ENCODE measurements at places on chromosomes 16 and 17. TPM values are rescaled to one million over a fixed set of nuclear protein-coding genes. Genes with fewer than 3 reads are reported as not detected.

GGT6 gene
- not detected for total RNA-seq

NGFR gene
- 1.6 TPM for total RNA-seq

KRTAP2-1 gene
- total RNA-seq, result not detected

NXN gene
- 68.4 TPM for total RNA-seq

GSG1L gene
- not detected for total RNA-seq

HLF gene
- total RNA-seq, result 19.8 TPM

ARL17A gene
- total RNA-seq, result 39.4 TPM

HID1 gene
- total RNA-seq, result 30.4 TPM

CBLN1 gene
- not detected for total RNA-seq

AANAT gene
- total RNA-seq, result not detected

KRTAP9-2 gene
- not detected for total RNA-seq

MYOCD gene
- 2.6 TPM for total RNA-seq

GRCh38 chr17:39667945-39668924 is at the start of gene PNMT:
Gene PNMT (plus strand): TSS chr17:39668453. CDS start chr17:39668476, 23 bp downstream.
- peaks cover 7% of the 10 kb centered on the region for H3K4me1 ChIP-seq
- no peaks in the 10 kb centered on the region for H3K36me3 ChIP-seq
- peak; percentile 85 for DNase-seq
- peak within 1 kb of the TSS; percentile 32 for H3K4me3 ChIP-seq
- H3K27ac ChIP-seq, result no peak within 1 kb of the TSS
- no peaks in the 10 kb centered on the region for H3K27me3 ChIP-seq

DNA sequence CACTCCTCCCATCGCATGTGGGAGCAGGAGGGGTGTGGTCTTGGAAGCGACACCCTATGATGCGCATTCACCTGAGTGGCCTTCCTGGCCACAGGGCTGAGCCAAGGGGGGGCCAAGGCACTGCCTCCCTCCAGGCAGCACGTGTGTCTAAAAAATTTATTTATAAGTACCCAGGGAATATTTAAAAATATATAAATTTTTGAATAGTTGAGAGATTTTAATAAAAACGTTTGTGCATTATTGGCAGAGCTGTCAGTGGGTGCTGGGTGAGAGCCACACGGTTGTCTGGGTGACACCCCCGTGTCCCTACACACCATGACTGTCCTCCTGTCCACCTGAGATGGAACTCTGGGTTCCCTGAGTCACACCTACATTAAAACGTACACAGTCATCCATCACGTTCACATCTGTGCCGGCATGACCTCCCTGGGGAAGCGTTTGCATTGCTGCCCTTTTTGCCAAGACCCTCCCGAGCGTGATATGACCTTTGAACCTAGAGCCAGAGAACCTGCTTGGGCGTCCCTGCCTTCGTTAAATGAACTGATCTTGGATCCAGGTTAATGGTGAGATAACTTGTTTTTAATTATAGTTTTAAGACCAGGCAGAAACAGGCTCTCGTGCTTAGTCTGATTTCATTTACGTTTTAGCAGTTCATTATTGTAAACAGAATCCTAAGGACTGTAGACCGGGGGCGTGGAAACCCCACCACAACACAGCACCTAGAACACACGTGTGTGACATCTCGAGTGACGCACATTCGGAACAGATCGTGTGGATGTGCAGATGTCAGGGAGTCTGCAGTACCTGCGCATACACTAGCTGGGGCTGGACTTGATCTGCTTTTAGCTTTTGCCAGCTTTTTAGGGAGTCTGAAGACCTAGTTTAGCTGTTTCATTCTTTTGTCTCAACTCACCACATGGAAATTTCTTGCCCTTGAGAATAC is 192.8 kb upstream of the CHMP6 start:
- no peaks in the 10 kb centered on the region for H3K27me3 ChIP-seq
- H3K36me3 ChIP-seq, result peaks cover 1% of the 10 kb centered on the region
- no peak overlapping the region for H3K27ac ChIP-seq
- H3K4me3 ChIP-seq, result no peak overlapping the region
- no peak for DNase-seq
- H3K4me1 ChIP-seq, result no peaks in the 10 kb centered on the region

DNA sequence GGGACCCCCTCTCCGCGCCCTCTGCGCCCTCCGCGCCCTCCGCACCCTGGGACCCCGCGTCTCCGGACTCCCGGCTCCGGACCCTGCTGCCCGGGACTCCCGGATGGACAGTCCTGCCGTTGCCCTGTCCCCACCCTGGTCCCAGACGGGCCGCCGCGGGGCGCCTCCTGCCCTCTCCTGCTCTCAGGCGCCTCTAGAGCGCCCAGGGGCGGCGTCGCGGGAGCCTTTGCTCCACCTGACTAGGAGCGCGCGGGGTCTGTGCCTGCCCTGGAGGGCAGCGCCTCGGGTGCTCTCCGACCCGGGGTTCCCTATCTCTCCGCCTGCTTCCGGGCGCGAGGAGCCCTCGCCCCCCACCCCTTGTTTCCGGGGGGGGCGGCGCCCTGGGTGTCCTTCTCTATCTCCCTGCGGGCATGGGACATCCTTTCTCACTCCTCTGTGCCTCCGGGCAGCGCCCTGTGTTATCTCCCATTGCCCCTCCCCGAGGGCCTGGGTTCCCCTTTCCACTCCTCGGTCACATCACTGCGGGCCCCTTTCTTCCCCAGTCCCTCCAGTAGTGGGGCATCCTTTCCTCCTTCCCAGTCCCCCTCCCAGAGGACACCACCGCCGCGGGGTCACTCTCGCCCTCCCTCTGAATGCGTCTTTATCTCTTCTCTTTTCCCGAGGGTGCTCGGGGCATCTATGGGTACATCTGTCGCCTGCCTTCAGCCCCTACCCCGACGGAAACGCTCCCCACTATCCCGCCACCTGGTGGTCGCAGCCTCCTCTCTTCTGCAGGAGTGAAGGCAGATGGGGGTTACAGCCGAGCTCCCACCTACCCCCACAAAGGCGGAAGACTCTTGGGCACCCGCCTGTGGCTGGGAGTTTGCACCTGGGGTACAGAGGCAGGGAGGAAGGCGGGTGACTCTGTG is 875 bp downstream of the PRKCB start:
- no peak overlapping the region for H3K4me3 ChIP-seq
- no peaks in the 10 kb centered on the region for H3K4me1 ChIP-seq

DNA sequence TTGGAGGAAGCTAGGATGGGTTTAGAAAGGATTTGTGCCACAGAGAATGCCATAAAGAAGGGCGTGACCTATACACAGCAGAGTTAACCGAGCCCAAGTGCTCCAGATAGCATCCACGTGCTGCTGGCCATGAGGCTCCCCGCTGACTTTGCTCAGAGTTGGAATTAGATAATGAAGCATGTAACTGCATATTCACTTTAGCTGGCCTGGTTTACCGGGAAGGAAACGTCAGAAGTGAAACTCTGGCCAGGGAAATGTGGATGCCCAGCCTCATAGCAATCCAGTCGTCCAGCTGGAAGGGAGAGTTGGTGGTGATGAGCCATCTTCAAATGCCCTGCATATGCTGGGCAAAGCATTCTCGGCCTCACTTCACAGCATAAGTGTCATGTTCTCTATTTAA is 6.1 kb downstream of the KRT35 start:
- H3K4me3 ChIP-seq, result no peak overlapping the region
- no peaks in the 10 kb centered on the region for H3K4me1 ChIP-seq
- no peaks in the 10 kb centered on the region for H3K36me3 ChIP-seq
- no peak overlapping the region for H3K27ac ChIP-seq
- DNase-seq, result no peak

DNA sequence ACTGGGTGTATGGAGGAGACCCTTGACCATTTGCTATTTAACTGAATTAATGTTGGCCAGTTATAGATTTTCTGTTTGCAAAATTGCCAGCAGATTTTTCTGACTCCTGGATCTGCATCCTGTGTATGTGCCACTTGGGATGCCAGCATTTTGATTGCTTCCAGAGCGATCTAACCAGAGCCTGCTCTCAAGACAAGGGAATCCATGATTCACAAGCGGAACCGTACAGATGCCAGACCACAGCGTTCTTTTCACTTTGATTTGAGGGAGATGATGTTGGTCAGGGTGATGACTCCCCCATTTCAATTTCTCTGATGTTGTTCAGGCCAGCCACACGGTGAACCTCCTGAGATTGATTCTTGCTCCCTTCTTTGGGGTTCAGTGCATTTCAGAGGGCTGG is 228.7 kb downstream of the CDH13 start:
- no peaks in the 10 kb centered on the region for H3K4me1 ChIP-seq
- no peaks in the 10 kb centered on the region for H3K27me3 ChIP-seq
- no peak for DNase-seq
- H3K36me3 ChIP-seq, result no peaks in the 10 kb centered on the region

- H3K36me3 ChIP-seq, result no peaks in the 10 kb centered on the region
- H3K4me1 ChIP-seq, result no peaks in the 10 kb centered on the region
- H3K4me3 ChIP-seq, result no peak overlapping the region
Measured at GRCh38 chr17:33602981-33603380, 309.9 kb upstream of the ASIC2 start.

DNA sequence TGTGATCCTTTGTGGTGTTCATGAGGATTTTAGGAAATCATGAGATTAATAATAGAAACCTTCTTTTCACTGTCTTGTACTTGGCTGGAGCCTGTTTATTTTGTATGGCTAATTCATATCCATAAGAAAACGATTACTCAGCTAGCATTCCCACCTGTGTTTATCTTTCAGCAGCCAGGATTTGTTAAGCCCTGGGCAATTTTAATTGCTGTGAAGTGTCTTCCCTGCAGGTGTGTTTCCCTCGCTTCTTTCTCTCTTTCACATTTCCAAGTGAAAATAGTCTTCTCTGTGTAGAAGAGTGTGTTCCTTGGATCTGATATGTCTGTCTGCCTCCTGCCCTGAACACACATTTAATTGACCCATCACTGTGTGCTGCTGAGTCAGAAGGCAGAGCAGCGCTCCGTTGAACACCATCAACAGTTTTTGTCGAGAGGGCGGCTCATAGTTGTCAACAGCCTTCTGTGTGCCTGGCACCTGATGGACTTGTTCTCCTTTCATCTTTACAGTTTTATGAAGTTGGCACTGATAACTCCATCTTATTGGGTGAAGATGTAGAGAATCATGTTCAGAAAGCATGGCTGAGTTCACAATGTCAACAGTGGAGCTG is 83.2 kb downstream of the SPECC1 start:
- no peak overlapping the region for H3K27ac ChIP-seq
- H3K4me3 ChIP-seq, result no peak overlapping the region
- no peaks in the 10 kb centered on the region for H3K27me3 ChIP-seq
- H3K36me3 ChIP-seq, result no peaks in the 10 kb centered on the region
- no peak for DNase-seq

- H3K36me3 ChIP-seq, result no peaks in the 10 kb centered on the region
- no peaks in the 10 kb centered on the region for H3K27me3 ChIP-seq
- H3K27ac ChIP-seq, result peak overlapping the region; percentile 10
Measured at GRCh38 chr17:50768346-50768761, 1.0 kb upstream of the ANKRD40CL start.

GRCh38 chr16:55285586-55285985 is 38.4 kb upstream of the IRX6 start:
- H3K36me3 ChIP-seq, result no peaks in the 10 kb centered on the region
- no peak for DNase-seq
- H3K27me3 ChIP-seq, result no peaks in the 10 kb centered on the region
- no peak overlapping the region for H3K4me3 ChIP-seq

DNA sequence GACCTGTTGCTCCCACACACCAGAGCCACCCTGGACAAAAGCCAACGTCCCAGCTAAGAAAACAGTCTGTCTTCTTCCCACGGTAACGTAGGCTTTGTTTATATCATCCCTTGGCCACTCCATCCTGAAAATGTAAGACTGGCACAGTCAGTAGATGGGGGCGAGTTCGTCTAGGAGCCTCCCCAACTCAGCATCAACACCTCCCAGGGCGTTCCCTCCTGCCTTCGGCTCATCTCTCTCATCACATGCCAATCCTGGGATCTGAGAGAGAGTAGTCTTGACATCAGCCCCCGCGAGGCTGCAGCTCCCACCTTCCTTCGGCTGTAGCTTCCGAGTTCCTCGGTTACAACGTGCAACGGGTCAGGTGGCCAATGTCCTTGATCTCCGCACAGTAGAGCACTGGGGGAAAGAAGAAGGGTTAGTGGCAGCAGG is 894 bp downstream of the RNF227 start:
- no peaks in the 10 kb centered on the region for H3K36me3 ChIP-seq
- H3K4me1 ChIP-seq, result 0 out of 2 replicates have a peak, but pooled peaks cover 3% of the 10 kb centered on the region
- H3K4me3 ChIP-seq, result peak overlapping the region; percentile 61
- DNase-seq, result no peak

DNA sequence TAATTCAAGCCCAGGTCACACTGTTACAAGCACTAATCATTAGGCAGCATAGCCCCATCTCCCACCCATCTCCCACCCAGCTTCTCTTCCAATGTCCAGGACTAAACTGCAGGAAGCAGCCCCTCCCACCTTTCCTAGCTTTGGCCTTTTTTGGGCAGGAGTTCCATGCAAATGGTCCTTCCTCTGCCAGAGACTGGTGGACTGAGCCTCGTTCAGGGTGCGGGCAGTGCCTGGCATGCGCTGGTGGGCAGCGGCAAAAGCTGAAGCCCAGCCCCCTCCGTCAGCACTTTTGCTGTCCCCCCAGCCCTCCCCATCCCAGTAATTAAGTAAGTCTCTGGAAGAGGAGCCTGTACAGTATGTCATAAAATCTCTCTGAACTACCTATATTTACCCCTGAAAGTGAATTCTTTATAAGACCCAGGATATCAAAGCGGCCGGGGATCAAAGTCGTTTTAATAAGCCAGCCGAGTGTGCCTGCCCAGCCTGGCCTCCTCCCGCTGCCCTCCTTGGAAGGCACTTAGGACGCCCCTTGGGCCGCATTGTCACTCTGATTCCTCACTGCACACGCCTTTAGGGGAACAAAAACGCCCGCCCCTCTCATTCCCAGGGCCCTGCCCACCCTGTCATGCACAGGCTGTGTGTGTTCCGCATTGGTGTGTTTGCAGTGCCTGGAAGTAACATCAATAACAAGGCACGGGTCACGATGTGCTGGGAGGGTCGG is 109.9 kb downstream of the IRX5 start:
- no peaks in the 10 kb centered on the region for H3K36me3 ChIP-seq
- peaks cover 17% of the 10 kb centered on the region for H3K4me1 ChIP-seq
- no peaks in the 10 kb centered on the region for H3K27me3 ChIP-seq
- no peak overlapping the region for H3K4me3 ChIP-seq

- H3K4me3 ChIP-seq, result no peak overlapping the region
- H3K36me3 ChIP-seq, result no peaks in the 10 kb centered on the region
- H3K27me3 ChIP-seq, result no peaks in the 10 kb centered on the region
- H3K4me1 ChIP-seq, result peaks cover 34% of the 10 kb centered on the region
Measured at GRCh38 chr17:61393550-61393903, 6.1 kb upstream of the TBX2 start.

DNA sequence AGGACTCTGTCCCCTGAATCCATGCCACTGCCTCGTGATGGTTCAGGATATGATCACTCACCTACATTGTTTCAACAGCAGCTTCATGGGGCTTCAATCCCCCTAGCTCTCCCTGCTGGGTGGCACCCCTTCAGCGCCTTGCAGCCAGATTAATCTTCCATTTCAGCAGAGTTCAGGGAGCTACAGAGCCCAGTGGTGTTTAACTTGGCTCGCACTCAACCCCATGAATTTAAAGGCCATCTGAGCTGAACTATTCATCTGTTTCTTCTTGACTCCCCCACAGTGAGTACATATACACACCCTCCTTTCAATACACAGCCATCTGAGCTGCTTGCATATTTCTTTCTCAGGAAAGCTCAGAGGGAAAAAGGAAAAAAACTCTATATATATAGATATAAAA is 202.8 kb upstream of the C16orf82 start:
- no peaks in the 10 kb centered on the region for H3K27me3 ChIP-seq
- no peak for DNase-seq
- no peak overlapping the region for H3K4me3 ChIP-seq
- H3K36me3 ChIP-seq, result no peaks in the 10 kb centered on the region
- H3K4me1 ChIP-seq, result no peaks in the 10 kb centered on the region

- peaks cover 3% of the 10 kb centered on the region for H3K36me3 ChIP-seq
- H3K4me3 ChIP-seq, result no peak overlapping the region
- H3K27me3 ChIP-seq, result no peaks in the 10 kb centered on the region
- no peaks in the 10 kb centered on the region for H3K4me1 ChIP-seq
- no peak for DNase-seq
Measured at GRCh38 chr17:75658237-75658636, 8.7 kb downstream of the RECQL5 start.

Data from Caco-2 (cell line).